A549 treated with GW870086 at 1 μM for 4 hours (cell line): ENCODE measurements at places on chromosomes 11 and 22. TPM values are rescaled to one million over a fixed set of nuclear protein-coding genes. Genes with fewer than 3 reads are reported as not detected.

OR52N4 gene
- total RNA-seq = not detected in 5 replicates

OR5B21 gene
- not detected in 5 replicates for total RNA-seq

RAB3IL1 gene
- total RNA-seq = 12.8 to 15.7 TPM (median 14.5 TPM) in 5 replicates

KRTAP5-8 gene
- total RNA-seq = not detected in 5 replicates

LINC01488 gene
- not detected in 5 replicates for total RNA-seq

SYT8 gene
- total RNA-seq = 0.21 to 1.00 TPM (median 0.36 TPM) in 5 replicates

COMT gene
- 121 to 166 TPM (median 154 TPM) in 5 replicates for total RNA-seq

RSF1 gene
- 12.0 to 18.3 TPM (median 15.4 TPM) in 5 replicates for total RNA-seq
